Brain microvascular endothelial cell (primary cell): ENCODE measurements at places on chromosomes 5 and 9.

DNA sequence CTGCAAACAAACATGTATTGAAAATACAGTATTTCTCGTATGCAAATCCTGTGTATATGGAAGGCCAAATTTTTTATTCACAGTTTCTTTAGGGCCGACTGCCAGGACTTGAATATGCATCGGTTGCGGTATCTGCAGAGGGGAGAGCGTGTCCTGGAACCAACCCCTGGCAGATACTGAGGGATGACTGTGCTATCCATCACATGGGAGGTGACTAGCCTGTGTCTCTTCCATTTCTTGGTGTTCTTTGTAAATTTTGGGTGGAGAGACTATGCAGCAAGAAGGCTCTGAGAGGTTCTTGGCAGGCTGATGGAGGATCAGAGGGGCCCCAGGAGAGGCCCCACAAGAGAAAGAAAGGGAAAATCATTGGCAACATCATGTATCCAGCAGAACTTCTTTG is 384.3 kb downstream of the YTHDC2 start:
- no peak for DNase-seq

- peak; percentile 66 for DNase-seq
Measured at GRCh38 chr5:113343343-113343742, 91.4 kb downstream of the TSSK1B start.

DNA sequence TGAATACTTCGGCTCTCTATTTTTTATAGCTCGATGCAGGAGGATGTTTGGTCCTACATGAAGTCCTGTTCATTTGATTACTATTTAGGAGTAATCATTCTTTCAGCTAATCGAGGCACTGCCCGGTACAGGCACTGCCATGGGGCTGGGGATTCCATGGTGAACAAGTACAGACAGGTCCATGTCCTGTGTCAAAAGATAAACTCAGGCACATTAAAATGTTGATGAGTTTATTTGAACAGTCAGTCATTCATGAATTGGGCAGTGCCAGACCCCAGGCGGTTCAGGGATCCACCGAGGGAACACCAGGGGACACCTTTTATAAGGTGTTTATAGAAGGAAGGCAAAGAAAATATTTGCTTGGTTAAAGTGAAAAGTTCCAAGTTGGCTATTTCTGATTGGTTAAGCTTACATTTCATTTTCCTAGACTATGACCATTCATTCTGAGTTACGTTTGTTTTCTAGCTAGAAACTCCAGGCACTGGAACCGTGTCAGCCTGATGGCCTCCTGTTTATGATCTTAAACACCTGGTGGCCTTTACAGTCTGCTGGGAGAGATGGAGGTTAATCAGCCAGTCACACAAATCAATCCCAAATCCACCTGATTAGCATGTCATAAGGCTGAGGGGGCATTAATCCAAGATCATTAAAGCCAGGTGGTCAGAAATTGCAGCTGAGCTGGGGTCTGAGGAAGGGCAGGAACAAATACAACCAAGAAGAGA is 47.0 kb upstream of the TDRD7 start:
- DNase-seq = no peak

DNA sequence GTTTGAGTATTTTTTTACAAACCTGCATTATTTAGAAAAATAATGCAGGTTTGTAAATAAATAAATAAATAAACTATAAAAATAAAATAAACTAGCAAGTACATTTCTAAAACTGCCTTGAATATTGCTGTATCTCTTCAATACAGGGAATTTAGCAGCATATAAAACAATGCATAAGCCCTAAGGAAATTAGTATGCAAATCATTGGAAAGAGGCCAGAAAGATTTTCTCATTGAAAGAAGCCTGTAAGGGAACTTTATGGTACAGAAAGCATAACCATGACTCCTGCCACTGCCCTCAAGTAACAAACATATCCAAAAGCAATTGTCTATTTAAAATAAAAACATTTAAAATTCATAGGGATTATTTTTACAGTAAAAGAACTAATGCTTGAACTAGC is 387.3 kb downstream of the HINT1 start:
- no peak for DNase-seq

DNA sequence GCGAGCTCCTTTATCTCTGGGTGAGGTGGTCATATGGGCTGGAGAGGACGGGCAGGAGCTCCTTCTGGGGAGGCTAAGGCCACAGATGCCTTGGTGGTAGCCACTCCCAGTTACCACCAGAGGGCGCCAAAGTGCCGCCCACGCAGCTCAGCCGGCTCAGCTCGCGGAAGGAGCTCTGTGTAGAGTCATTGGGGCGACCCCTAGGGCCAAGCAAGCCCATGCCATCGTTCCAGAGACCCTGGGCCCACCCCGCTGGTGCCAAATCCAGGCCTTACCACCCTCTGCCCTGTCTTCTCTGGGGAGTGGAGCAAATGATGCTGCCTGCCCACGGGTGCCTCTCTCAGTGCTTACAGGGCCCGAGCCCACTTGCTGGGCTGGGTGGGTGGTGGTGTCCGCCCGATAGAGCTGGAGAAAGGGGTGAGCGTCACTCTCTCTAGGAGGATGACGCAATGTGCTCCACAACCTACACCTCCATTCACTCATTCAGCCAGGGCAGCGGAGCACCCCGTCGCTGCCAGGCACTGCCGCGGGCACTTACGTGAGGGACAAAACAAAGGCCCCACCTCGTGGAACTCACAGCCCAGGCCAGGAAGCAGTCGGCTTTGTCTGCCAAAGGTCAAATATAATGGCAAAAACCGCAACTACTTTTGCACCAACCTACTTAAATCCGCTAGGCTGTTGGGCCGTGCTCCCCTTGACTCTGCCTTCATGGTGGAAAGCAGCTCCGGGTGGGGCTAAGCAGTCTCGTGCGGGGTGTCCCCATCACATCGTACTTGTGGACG is 13.8 kb downstream of the TSPAN17 start:
- DNase-seq = peak; percentile 48

DNA sequence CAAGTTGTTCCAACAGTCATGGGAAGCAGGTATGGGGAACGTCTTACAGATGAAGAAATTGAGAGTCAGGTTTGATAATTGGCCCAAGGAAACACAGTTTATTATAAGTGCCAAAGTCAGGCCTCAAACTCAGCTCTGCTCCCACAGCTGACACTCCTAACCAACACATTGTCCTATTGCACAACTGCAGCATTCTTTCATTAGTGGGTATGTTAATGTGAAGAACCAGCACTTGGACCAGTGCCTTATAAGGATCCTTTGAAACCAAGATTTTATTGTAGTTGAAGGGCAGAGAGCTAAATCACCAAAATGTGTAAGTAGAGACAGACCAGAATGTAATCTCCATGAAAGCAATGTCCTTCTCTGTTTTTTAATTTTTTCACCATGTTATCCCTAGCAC is 56.1 kb downstream of the GRIA1 start:
- no peak for DNase-seq

DNA sequence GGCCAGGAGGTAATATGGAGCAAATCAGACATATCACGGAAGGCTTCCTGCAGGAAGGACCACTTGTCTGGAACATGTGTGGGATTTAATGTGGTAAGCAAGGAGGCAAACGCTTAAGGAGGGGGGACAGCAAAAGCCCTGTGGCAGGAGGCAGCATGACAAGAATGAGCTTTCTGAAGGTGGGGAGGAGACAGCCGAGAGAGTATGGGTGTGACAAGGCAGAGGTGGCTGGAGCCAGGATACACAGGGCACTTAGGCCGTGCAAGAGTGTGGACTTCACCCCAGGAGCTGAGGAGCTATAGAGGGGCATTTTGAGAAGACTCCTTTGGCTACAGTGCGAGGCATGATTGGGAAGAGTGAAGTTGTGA is 14.4 kb upstream of the S1PR3 start:
- no peak for DNase-seq

DNA sequence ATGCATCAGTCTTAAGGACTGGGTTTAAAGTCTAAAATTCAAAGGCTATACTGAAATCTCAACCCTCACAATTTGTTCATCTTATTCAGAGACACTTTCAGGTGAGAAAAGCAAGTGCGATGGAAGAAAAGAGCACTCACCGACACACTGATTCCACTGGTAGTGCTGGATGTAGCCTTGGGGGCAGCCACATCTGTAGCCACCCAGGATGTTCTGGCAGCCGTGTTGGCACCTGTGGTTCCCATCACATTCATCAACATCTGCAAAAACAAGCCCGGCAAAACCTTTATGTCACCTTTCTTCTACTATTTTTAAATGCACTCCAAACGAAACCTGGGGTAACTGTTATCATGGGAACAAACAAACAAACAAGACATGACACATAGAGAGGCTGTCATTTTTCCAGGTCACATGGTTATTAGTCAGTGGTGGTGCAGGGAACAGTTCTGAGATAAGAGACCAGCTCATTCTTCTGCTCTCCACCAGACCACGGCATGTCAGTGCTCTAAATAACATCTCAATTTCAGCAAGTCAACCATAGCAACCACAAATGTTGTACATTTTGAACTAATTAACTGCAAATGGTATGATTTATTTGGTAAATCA is 188.4 kb downstream of the SLC12A2 start:
- DNase-seq = peak; percentile 96

DNA sequence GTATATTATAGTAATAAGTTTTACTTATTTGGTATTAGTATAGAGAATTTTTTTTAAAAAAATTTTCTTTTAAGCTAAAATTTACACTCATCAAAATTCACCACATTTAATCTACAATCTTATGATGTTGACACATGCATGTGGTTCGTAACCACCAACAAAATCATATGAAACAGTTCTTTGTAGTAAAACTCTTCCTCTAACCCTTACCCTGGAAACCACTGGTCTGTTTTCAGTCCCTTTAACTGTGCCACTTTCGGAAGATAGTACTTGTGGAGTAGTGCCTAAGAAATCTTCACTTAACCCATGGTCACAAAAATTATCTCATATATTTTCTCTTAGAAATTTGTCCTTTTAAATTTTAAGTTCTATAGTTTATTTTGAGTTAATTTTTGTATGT is 1498.8 kb downstream of the MAT2B start:
- no peak for DNase-seq

DNA sequence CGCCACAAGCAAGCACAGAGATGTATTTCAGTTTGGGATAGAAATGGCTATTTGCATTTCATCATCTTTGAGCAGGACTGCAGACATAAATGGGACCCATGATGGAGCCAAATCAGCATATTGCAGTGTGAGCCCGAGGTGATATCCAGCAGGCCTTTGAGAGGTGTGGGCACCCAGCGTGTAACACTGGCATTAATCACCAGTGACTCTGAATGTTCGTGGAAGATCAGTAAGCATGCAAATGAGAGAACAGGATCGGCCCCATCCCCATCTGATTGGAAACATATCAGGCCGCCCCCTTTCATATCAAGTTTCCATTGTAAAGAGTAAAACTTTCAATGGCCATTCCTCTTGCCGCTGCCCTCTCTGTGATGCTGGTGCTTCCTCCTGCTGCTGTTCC is 84.0 kb downstream of the GTF3C4 start:
- no peak for DNase-seq

DNA sequence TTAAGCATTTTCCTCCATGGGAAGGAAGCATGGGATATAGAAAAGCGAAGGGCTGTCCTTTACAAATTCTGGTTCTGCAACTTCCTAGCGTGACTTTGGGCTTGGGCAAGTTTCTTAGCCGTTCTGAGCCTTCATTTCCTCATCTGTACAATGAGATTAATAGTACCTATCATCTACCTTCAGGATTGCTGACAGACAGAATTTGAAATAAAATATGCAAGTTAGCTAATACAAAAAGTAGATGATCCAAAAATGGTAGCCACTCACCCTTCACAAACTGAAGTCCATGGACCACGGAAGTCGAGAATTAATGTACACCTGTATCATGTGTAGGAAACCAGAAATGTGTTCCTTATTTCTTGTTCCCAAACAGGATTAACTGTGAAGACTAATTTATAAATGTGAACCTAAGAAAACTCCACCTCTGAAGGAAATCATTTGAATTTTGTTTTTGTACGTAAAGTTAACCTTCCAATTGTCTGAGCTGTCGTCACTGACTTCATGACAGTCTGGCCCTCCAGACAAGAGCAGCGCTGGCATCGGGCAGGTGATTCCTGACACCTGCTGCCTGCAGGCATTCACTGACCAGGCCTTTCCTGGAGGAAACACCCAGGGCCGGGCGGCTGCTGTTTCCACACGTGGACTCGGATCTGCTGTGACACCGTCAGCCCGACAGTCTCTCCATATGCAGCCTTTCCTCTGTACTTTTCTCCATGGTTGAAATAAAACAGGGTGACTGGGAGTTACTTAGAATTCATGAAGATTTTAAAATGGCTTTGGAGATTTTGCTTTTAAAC is 63.4 kb downstream of the PSMB7 start:
- no peak for DNase-seq

GRCh38 chr9:110922145-110922544 is 116.1 kb downstream of the LPAR1 start:
- DNase-seq = no peak

- no peak for DNase-seq
Measured at GRCh38 chr5:134479839-134480238, 45.6 kb upstream of the JADE2 start.

- no peak for DNase-seq
Measured at GRCh38 chr9:38112049-38112448, 43.0 kb upstream of the SHB start.

DNA sequence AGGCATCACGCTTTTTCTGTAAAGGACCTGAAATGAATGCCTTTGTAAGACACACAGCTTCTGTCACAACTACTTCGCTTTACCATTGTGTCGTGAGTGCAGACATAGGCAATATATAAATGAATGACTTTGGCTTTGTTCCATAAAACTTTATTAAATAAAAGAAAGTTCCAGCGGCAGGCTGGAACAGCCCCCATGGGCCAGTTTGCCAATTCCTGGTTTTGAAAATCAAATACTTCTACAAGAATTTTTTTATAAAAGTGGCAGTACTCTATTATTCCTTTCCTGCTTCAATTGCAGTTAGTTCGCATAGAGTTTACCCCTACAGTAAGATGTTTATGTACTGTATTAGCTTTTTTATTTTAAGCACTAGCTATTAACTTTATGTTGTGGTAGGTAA is 53.7 kb downstream of the SRFBP1 start:
- no peak for DNase-seq

DNA sequence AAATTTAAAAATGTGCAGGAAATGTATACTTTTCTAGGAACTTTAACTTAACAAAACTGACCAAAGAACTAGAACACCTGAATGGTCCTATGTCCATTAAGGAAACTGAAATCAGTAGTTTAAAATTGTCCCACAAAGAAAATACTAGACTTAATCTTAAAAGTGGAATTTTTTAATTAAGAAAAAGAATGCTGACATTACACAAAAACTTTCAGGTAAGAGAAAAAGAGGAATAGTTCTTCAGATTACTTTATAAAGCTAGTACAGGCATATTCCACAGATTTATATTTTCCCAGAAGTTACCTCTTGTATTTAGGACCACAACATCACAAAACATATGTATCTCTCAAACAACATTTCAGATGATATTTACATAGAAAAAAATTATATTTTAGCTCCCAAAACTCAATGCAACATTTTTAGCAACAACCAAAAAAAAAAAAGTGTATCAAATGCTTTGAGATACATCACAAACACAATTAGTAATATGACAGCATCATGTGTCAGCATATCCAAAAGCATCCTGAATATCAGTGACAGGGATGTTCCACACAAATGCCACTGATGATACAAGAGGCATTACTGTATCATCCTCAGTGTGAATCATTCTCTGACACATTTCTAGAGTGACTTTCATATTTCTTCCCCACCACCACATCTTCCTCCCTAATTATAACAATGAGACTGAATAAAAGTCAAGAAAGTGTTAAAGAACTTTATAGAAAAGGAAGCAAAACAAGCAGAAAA is 264.0 kb downstream of the EPB41L4A start:
- DNase-seq = peak; percentile 48

- no peak for DNase-seq
Measured at GRCh38 chr5:124645396-124645795, 101.0 kb downstream of the ZNF608 start.
